ENCODE measurements at places on chromosomes 12 and 14. TPM values are rescaled to one million over a fixed set of nuclear protein-coding genes. Genes with fewer than 3 reads are reported as not detected.

ETFRF1 gene
- total RNA-seq, result 8.6 TPM

GYS2 gene
- total RNA-seq, result not detected

BCL11B gene
- 0.59 TPM for total RNA-seq

TMTC2 gene
- 31.2 TPM for total RNA-seq

FAM90A1 gene
- total RNA-seq, result 0.50 TPM

CLECL1 gene
- total RNA-seq, result not detected

TUNAR gene
- not detected for total RNA-seq

DPY19L2 gene
- 9.2 TPM for total RNA-seq

CRY1 gene
- total RNA-seq, result 17.1 TPM

CIDEB gene
- not detected for total RNA-seq

GSG1 gene
- not detected for total RNA-seq

UBE2N gene
- 148 TPM for total RNA-seq

GRIP1 gene
- 47.4 TPM for total RNA-seq

RNASE11 gene
- not detected for total RNA-seq

VDR gene
- total RNA-seq, result 10.1 TPM

DCN gene
- total RNA-seq, result not detected

ACSM4 gene
- total RNA-seq, result not detected

SDR9C7 gene
- total RNA-seq, result not detected

TCL1B gene
- not detected for total RNA-seq

TESPA1 gene
- total RNA-seq, result not detected

UBR7 gene
- 20.3 TPM for total RNA-seq

ZBTB42 gene
- 13.9 TPM for total RNA-seq

KIF5A gene
- 0.10 TPM for total RNA-seq

KRT74 gene
- total RNA-seq, result not detected

TAS2R13 gene
- 2.5 TPM for total RNA-seq

PA2G4 gene
- total RNA-seq, result 233 TPM

CMKLR1 gene
- not detected for total RNA-seq

ZNF10 gene
- total RNA-seq, result 23.0 TPM

SMARCD1 gene
- total RNA-seq, result 40.9 TPM

IFI27L1 gene
- total RNA-seq, result 17.2 TPM

TEP1 gene
- total RNA-seq, result 32.5 TPM

ZNF140 gene
- total RNA-seq, result 16.0 TPM

GALNT16 gene
- total RNA-seq, result 2.5 TPM

GDF3 gene
- not detected for total RNA-seq

TAS2R42 gene
- total RNA-seq, result not detected

CLEC1A gene
- total RNA-seq, result not detected

MLF2 gene
- 183 TPM for total RNA-seq

MOK gene
- 107 TPM for total RNA-seq

GPRC5D gene
- not detected for total RNA-seq

CCDC197 gene
- total RNA-seq, result not detected

TCTN2 gene
- total RNA-seq, result 9.0 TPM

LHX5 gene
- total RNA-seq, result not detected

RNF212B gene
- total RNA-seq, result not detected

PDZRN4 gene
- total RNA-seq, result not detected

GLS2 gene
- 1.9 TPM for total RNA-seq

ASB8 gene
- 20.4 TPM for total RNA-seq

MEG3 gene
- total RNA-seq, result not detected

FOXN3 gene
- 11.8 TPM for total RNA-seq

SMOC1 gene
- 39.6 TPM for total RNA-seq

LEMD3 gene
- total RNA-seq, result 46.8 TPM

ST8SIA1 gene
- not detected for total RNA-seq

GZMB gene
- not detected for total RNA-seq

All from Calu3 (cell line).